ENCODE measurements at places on chromosomes 6 and 20. TPM values are rescaled to one million over a fixed set of nuclear protein-coding genes. Genes with fewer than 3 reads are reported as not detected.

The PNLDC1 gene
- total RNA-seq: 0.35 TPM

The RAD21L1 gene
- not detected for total RNA-seq

The DDX43 gene
- total RNA-seq: 0.80 TPM

The ISM1 gene
- not detected for total RNA-seq

The CST5 gene
- not detected for total RNA-seq

The SLC17A3 gene
- total RNA-seq: 0.15 TPM

The ENTPD6 gene
- total RNA-seq: 47.7 TPM

GRCh38 chr6:88145298-88145963 is 20.7 kb downstream of the CNR1 start:
- H3K4me3 ChIP-seq: no peak overlapping the region
- DNase-seq: no peak
- no peaks in the 10 kb centered on the region for H3K36me3 ChIP-seq
- H3K4me1 ChIP-seq: no peaks in the 10 kb centered on the region
- peaks cover 2% of the 10 kb centered on the region for H3K27me3 ChIP-seq

DNA sequence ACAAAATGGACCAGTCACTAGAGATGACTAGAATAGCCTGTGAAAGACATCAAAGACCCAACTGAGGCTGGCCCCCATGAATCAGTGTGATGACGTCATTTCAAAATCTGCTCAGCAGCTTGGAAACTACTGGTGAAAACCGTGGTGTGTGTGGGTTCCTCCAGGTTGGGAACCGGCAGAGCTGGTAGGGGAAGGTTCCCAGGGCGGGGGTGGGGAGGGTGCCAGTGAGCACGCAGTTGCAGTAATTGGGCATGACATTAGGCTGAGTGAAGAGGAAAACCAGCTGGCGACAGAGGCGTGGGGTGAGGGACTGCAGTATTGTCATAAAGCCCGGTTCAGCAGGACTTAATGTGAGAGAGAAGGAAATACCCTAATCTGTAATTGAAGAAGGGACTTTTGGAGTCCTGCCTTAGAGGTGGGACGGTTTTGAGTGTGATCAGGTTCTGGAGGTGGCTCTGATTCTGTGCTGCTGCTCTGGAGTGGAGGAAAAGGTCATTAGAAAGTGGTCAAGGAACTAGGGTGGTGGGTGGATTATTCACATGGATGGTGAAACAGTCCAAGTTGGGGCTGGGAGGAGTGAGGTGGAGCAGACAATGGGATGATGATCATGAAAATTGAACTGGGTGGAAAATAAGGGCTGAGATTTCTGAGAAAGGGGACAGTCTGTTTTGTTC is 52.0 kb upstream of the MTHFD1L start:
- peaks cover 23% of the 10 kb centered on the region for H3K4me1 ChIP-seq
- H3K27ac ChIP-seq: peak overlapping the region; percentile 70
- peaks cover 6% of the 10 kb centered on the region for H3K27me3 ChIP-seq
- DNase-seq: peak; percentile 21

GRCh38 chr6:39240155-39240757 is 11.0 kb upstream of the KCNK5 start:
- peaks cover 3% of the 10 kb centered on the region for H3K27me3 ChIP-seq
- no peaks in the 10 kb centered on the region for H3K36me3 ChIP-seq
- no peak overlapping the region for H3K4me3 ChIP-seq
- no peak for DNase-seq

- DNase-seq: no peak
- H3K36me3 ChIP-seq: no peaks in the 10 kb centered on the region
- no peaks in the 10 kb centered on the region for H3K27me3 ChIP-seq
- no peak overlapping the region for H3K27ac ChIP-seq
Observed at GRCh38 chr20:6780433-6781190, 13.1 kb downstream of the BMP2 start.

DNA sequence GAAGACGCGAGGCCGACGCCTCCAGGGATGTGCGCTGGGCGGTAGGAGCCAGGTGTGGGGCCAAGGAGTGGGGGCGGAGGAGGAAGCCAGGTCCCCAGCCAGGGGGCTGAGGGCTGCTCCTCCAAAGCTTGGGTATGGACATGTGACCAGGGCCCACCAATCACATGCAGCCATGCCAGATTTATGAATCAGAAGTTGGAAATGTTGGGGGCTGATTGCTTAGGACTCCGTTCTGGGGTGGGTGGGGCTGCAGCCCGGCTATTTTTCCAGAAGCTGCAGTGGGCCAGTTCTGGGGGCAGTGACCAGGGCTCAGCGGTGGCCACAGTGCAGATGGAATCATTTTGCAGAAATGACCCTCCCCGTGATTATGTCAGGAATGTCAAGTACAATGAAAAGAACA is 96.0 kb downstream of the CEBPB start:
- no peaks in the 10 kb centered on the region for H3K27me3 ChIP-seq
- H3K4me3 ChIP-seq: no peak overlapping the region
- peaks cover 44% of the 10 kb centered on the region for H3K4me1 ChIP-seq
- DNase-seq: no peak
- no peaks in the 10 kb centered on the region for H3K36me3 ChIP-seq

- H3K36me3 ChIP-seq: no peaks in the 10 kb centered on the region
- no peak for DNase-seq
- H3K4me1 ChIP-seq: no peaks in the 10 kb centered on the region
- no peak overlapping the region for H3K4me3 ChIP-seq
- no peak overlapping the region for H3K27ac ChIP-seq
- no peaks in the 10 kb centered on the region for H3K27me3 ChIP-seq
Observed at GRCh38 chr6:121884620-121885019, 449.2 kb downstream of the GJA1 start.

DNA sequence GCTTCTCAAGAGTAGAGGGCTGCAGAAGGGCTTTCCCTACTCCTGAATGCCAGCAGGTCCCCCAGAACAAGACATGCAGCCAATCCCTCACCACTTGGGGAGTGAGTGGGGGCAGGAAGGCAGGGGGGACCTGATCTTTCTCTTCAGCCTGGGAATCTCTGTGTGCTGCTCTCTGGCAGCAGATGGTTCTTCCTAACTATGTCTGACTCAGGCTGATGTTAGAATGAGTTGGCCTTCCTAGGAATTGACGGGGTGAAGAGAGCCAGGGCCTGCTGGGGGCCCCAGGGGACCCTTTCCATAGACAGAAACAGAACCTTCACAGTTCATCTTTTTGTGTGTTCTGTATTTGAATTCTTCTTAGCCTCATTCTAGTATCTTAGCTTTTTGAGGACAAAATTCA is 29.0 kb upstream of the TCP11 start:
- DNase-seq: no peak
- H3K36me3 ChIP-seq: peaks cover 5% of the 10 kb centered on the region
- H3K27me3 ChIP-seq: peaks cover 10% of the 10 kb centered on the region
- H3K27ac ChIP-seq: no peak overlapping the region
- H3K4me1 ChIP-seq: peaks cover 19% of the 10 kb centered on the region

DNA sequence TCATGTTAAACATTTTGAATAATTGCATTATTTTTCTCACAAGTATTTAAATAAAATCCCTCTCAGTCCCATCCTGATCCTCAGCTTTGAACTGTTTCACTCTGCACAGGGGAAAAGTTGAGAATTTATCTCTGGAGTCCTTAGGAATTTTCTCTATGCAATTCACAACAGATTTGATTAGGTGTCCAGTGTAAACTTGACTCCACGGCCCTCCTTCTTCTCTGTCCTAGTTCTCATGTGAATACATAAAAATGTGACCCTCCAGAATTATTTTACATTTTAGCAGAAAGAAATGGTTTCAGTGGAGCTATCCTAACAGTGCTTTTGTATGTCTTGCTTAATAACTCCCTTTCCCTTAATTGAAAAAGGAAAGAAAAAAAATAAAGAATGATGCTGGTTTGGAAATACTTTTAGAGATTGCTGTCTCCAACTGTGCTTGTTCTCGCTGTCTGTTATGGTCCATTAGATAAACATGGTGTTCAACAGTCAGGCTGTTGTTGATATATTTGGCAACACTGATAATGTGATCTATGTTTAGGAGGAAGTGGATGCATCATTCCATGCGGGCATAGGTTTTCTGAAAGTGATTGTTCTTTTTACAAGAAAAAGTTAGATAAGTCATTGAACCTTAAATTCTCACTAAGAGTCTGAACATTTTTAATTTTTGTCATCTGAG is 599.4 kb upstream of the CITED2 start:
- no peak overlapping the region for H3K4me3 ChIP-seq
- no peak for DNase-seq
- H3K36me3 ChIP-seq: no peaks in the 10 kb centered on the region
- H3K27me3 ChIP-seq: peaks cover 4% of the 10 kb centered on the region
- no peak overlapping the region for H3K27ac ChIP-seq

GRCh38 chr6:104710543-104711335 is 149.0 kb downstream of the HACE1 start:
- no peak overlapping the region for H3K4me3 ChIP-seq
- H3K4me1 ChIP-seq: peaks cover 8% of the 10 kb centered on the region
- H3K27ac ChIP-seq: no peak overlapping the region
- peaks cover 3% of the 10 kb centered on the region for H3K36me3 ChIP-seq

GRCh38 chr6:41228616-41229015 is 467 bp downstream of the TREML4 start:
- H3K36me3 ChIP-seq: no peaks in the 10 kb centered on the region
- no peaks in the 10 kb centered on the region for H3K4me1 ChIP-seq
- H3K27ac ChIP-seq: no peak overlapping the region
- peaks cover 44% of the 10 kb centered on the region for H3K27me3 ChIP-seq

DNA sequence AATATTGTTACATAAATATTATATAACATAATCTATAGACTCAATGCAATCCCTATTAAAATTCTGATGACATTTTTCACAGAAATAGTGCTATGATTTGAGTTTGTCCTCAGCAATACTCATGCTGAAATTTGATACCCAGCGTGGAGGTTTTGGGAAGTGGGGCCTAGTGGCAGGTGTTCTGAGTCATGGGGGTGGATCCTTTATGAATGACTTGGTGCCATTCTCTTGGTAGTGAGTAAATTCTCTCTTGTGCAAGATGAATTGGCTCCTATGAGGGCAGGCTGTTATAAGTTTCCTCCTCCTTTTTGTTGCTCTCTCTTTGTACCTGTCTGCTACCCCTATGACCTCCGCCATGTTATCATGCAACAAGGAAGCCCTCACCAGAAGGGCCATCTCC is 65.8 kb downstream of the SHPRH start:
- no peaks in the 10 kb centered on the region for H3K4me1 ChIP-seq
- H3K27ac ChIP-seq: no peak overlapping the region
- H3K4me3 ChIP-seq: no peak overlapping the region
- H3K27me3 ChIP-seq: no peaks in the 10 kb centered on the region
- DNase-seq: no peak
- H3K36me3 ChIP-seq: peaks cover 57% of the 10 kb centered on the region

DNA sequence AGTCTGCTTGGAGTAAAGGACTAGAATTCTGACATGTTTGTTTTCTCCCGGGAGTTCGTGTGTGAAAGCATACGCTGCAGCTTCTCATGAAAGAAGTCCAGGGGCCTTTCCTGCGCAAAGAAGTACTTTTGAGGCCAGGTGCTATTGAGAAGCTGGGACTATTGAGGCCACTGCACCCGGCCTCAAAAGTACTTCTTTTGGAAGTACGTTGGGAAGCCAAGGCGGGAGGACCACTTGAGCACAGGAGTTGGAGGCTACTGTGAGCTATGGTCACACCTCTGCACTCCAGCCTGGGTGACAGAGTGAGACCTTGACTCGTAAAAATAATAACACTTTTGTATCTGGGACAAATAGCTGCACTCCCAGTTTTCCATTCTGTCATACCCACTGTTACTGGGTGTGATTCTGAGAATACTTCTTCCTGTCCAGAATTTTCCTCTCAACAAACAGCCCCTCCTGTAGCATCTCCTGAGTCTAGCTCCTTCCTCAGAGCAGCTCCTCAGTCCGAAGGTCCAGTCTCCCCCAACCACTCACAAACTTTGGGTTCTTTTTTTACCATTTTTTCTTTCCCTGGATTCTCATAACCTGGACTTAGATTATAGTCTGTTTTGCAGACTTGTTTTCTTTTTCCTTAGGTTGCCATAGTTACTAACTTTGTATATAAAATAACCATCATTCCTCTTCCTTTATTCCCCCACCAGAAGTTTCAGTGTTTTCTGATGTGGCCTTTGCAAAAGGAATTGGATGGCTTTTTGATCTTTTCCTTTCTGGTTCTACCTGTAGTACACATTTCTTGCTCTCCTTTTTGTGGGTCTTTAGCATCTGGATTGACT is 12.7 kb downstream of the STK35 start:
- no peak for DNase-seq
- no peak overlapping the region for H3K27ac ChIP-seq
- peaks cover 46% of the 10 kb centered on the region for H3K36me3 ChIP-seq
- H3K27me3 ChIP-seq: no peaks in the 10 kb centered on the region
- H3K4me1 ChIP-seq: peaks cover 50% of the 10 kb centered on the region

DNA sequence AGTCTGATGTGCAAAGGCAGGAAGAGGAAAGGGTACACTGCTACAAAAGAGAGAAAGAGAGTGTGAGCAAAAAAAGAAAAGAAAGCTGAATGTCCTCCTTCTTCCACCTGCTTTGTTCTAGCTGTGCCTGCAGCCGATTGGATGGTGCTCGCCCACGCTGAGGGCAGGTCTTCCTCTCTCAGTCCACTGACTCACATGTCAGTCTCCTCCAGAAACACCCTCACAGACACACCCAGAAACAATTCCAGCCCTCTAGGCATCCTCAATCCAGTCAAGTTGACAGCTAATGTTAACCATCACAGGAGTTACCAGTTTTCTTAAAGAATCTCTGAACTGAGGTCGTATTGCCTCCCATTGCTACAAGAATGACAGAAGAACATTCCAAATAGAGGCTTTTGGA is 411.9 kb upstream of the SASH1 start:
- H3K27me3 ChIP-seq: no peaks in the 10 kb centered on the region
- no peaks in the 10 kb centered on the region for H3K4me1 ChIP-seq
- H3K36me3 ChIP-seq: no peaks in the 10 kb centered on the region

GRCh38 chr6:157682856-157683481 is 140.1 kb upstream of the SNX9 start:
- H3K27ac ChIP-seq: no peak overlapping the region
- DNase-seq: no peak
- no peaks in the 10 kb centered on the region for H3K27me3 ChIP-seq
- H3K36me3 ChIP-seq: no peaks in the 10 kb centered on the region
- H3K4me1 ChIP-seq: no peaks in the 10 kb centered on the region

- no peak overlapping the region for H3K4me3 ChIP-seq
- H3K27me3 ChIP-seq: no peaks in the 10 kb centered on the region
- no peak for DNase-seq
- no peaks in the 10 kb centered on the region for H3K36me3 ChIP-seq
Observed at GRCh38 chr20:7359739-7360138, 580.5 kb downstream of the HAO1 start.

- no peak overlapping the region for H3K4me3 ChIP-seq
- no peaks in the 10 kb centered on the region for H3K27me3 ChIP-seq
- peaks cover 11% of the 10 kb centered on the region for H3K36me3 ChIP-seq
- peaks cover 4% of the 10 kb centered on the region for H3K4me1 ChIP-seq
- peak; percentile 51 for DNase-seq
Observed at GRCh38 chr6:88780714-88781389, 182.6 kb downstream of the RNGTT start.

GRCh38 chr6:152300517-152300916 is 336.6 kb downstream of the SYNE1 start:
- H3K27ac ChIP-seq: no peak overlapping the region
- no peaks in the 10 kb centered on the region for H3K27me3 ChIP-seq
- no peak for DNase-seq
- H3K36me3 ChIP-seq: peaks cover 3% of the 10 kb centered on the region

DNA sequence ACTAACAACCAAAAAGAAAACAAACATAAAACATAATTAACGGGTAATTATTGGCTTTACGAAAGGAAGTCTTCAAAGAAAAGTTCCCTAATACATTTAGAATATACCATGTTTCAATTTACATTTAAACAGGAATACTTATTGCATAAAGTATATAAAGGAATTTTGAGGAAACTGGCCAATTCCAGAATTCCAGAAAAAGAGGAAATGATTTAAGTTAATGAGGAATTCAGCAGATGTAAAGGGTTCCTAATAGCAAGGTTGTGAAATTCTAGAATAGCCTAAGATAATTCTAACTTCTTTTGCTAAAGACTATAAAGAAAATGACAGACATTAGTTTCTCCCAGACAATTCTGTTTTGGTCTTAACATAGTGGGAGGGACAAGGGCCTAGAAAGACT is 35.0 kb downstream of the DTNBP1 start:
- no peaks in the 10 kb centered on the region for H3K27me3 ChIP-seq
- peaks cover 15% of the 10 kb centered on the region for H3K36me3 ChIP-seq
- no peak overlapping the region for H3K27ac ChIP-seq
- H3K4me1 ChIP-seq: peaks cover 22% of the 10 kb centered on the region
- no peak for DNase-seq

Data from activated CD4-positive, alpha-beta memory T cell treated with anti-CD3 and anti-CD28 coated beads, Interleukin-2, amount 10 ng/mL, durations not matched to agents 7 days and 5 days (primary cell).